ENCODE measurements at places on chromosomes 11 and 22. TPM values are rescaled to one million over a fixed set of nuclear protein-coding genes. Genes with fewer than 3 reads are reported as not detected.

The CASP5 gene
- total RNA-seq: not detected

The OR52A1 gene
- total RNA-seq: not detected

The ABCG4 gene
- 0.20 TPM for total RNA-seq

The INS gene
- total RNA-seq: not detected

The GGTLC3 gene
- total RNA-seq: not detected

The OR8G1 gene
- not detected for total RNA-seq

The UPB1 gene
- under 0.01 TPM for total RNA-seq

The EXPH5 gene
- total RNA-seq: 0.10 TPM

The ARHGAP20 gene
- total RNA-seq: 0.24 TPM

The IRAG1 gene
- total RNA-seq: 23.8 TPM

The CXCR5 gene
- total RNA-seq: not detected

The LRRC10B gene
- not detected for total RNA-seq

The GNG3 gene
- total RNA-seq: not detected

The CDKN1C gene
- 1.2 TPM for total RNA-seq

The SLC22A6 gene
- total RNA-seq: not detected

The EFCAB6 gene
- 0.39 TPM for total RNA-seq

The TMPRSS13 gene
- not detected for total RNA-seq

The ASRGL1 gene
- 1.9 TPM for total RNA-seq

The SYT7 gene
- 0.48 TPM for total RNA-seq

The ART1 gene
- total RNA-seq: not detected

The ELF5 gene
- 4.2 TPM for total RNA-seq

The GLYAT gene
- total RNA-seq: 0.60 TPM

The FAM227A gene
- total RNA-seq: 1.3 TPM

The SLC22A8 gene
- not detected for total RNA-seq

The RASSF7 gene
- total RNA-seq: 7.4 TPM

The TECTA gene
- total RNA-seq: 0.12 TPM

The DNAJB7 gene
- total RNA-seq: not detected

The CARNS1 gene
- total RNA-seq: not detected

The KCNQ1OT1 gene
- 0.36 TPM for total RNA-seq

The WT1 gene
- 11.5 TPM for total RNA-seq

The PATE2 gene
- 0.24 TPM for total RNA-seq

The GLB1L3 gene
- not detected for total RNA-seq
